ENCODE measurements at places on chromosomes 5 and 9.

DNA sequence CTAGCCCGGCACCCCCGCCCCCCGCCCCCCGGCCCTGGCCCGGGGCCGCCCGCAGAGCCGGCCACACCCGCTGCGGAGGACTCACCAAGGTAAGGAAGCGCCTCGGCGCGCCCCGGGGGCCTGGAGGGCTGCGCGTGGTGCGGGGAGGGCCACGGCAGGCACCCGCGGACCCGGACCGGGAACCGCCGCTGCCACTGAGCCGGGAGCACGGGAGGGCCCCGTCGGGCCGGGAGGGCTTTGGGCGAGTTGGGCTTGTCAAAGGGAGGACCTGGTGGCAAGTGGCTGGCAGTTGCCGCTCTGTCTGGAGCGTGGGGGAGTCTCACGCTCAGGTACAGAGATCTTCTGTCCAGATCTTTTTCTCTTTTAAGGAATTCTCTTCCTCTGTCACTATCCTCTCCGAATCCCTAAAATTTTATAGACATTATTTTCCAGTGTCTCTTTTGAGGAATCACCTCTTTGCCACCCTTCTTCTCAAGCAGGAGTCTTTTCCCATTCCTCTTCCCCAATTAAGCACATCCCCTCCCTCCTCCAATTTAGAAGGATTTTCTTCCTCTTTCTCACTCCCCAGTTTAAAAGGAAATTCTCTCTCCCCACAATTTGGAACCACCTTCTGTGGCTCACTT, 11.3 kb upstream of the LHX2 start:
- DNase-seq: no peak

DNA sequence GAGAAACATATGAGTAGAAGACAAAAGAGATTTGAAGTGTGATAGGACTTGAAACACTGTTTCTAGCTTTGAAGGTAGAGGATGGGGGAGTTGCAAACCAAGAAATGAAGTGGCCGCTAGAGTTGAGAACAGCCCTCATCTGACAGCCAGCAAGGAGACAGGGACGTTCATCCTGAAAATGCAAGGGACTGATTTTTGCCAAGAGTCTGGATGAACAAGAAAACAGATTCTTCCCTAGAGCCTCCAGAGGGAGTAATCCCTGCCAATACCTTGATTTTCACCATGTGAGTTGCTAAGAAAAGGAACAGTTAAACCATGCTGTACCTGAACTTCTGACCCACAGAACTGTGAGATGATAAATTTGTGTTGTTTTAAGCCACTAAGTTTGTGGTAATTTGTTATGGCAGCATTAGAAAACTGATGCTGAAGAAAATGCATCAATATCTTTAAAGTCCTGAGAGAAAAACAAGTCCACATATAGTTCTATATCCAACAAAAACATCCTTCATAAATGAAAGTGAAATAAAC, 154.0 kb upstream of the ADAMTSL1 start:
- DNase-seq: no peak

DNA sequence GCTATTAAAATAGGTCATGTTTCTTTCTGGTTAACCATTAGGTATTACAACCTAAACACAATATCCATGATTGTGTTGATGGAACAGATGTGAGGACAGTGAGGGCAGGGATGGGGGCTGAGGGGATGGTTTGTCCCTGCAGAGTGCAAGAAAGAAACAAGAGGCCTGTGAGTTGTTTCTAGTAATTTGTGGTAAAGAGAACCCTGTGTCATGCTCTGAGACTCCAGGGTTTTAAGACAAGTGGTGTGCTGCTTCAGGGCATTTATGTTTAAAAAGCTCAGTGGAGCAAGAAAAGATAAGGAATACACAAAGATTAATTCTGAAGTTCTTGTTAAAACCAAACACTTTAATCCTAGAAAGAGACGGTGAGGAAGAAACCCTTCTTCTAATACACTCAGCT, 656.5 kb downstream of the TLE1 start:
- no peak for DNase-seq

GRCh38 chr9:33800886-33801285, 5.5 kb downstream of the PRSS3 start:
- no peak for DNase-seq

GRCh38 chr9:16925426-16925825, 55.0 kb upstream of the BNC2 start:
- DNase-seq: no peak
